T-cell (primary cell): ENCODE measurements at places on chromosomes 1 and 21. TPM values are rescaled to one million over a fixed set of nuclear protein-coding genes. Genes with fewer than 3 reads are reported as not detected.

Gene SIK1
- 382 TPM for total RNA-seq

Gene BATF3
- total RNA-seq: 2.1 TPM

Gene PLA2G2C
- total RNA-seq: not detected

Gene FMOD
- 0.13 TPM for total RNA-seq

Gene LCE1E
- not detected for total RNA-seq

DNA sequence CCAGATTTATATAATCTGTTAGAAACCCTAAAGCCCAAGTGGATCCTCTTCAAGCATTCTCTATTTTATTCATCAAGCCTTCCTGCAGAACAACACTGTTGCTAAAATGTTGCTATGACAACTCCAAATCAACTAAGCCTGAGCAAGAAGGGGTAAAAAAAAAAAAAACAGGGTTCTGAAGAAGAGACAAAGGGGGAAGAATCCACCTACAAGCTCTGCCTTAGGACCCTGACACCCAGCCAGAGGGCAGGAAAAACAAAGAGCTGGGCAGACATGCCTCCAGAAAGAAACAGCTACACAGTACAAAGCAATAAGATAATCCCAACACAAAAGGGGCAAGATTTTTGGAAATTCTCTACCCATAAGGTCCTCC is 1.3 kb downstream of the USF1 start:
- no peaks in the 10 kb centered on the region for H3K27me3 ChIP-seq
- H3K4me3 ChIP-seq: peak overlapping the region; percentile 95
- DNase-seq: peak; percentile 17

- H3K4me3 ChIP-seq: no peak overlapping the region
- no peak for DNase-seq
- H3K36me3 ChIP-seq: no peaks in the 10 kb centered on the region
- H3K27ac ChIP-seq: no peak overlapping the region
- H3K27me3 ChIP-seq: peaks cover 2% of the 10 kb centered on the region
Measured at GRCh38 chr1:64001038-64001437, 202.4 kb upstream of the UBE2U start.

DNA sequence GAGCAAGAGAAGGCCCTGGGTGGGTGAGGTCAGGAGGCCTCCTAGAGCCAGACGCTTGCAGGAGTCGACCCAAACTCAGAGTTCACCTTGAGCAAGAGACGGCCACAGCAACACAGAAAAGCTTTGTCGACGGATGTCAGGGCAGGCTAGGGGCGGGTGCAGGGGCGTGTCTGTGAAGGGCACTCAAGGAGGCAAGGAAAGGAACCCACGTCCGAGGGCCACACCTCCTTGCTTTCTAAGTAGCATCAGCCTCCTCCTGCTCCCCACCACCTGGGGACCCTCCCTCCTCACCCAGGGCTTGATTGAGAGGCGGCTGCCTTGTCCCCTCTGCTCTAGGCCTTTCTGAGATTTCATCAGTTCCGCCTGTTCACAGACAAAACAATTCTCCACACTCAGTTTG is 92.1 kb downstream of the OMA1 start:
- no peak overlapping the region for H3K27ac ChIP-seq
- no peak for DNase-seq
- no peaks in the 10 kb centered on the region for H3K27me3 ChIP-seq
- H3K4me1 ChIP-seq: no peaks in the 10 kb centered on the region
- H3K4me3 ChIP-seq: no peak overlapping the region

GRCh38 chr21:34981791-34982190 is 67.3 kb downstream of the RUNX1 start:
- H3K27ac ChIP-seq: peak overlapping the region; percentile 15
- DNase-seq: no peak
- H3K4me1 ChIP-seq: peaks cover 57% of the 10 kb centered on the region
- H3K27me3 ChIP-seq: no peaks in the 10 kb centered on the region

GRCh38 chr21:34109075-34109474 is 35.7 kb downstream of the MRPS6 start:
- no peaks in the 10 kb centered on the region for H3K4me1 ChIP-seq
- peaks cover 3% of the 10 kb centered on the region for H3K36me3 ChIP-seq
- no peak overlapping the region for H3K4me3 ChIP-seq
- no peak for DNase-seq

DNA sequence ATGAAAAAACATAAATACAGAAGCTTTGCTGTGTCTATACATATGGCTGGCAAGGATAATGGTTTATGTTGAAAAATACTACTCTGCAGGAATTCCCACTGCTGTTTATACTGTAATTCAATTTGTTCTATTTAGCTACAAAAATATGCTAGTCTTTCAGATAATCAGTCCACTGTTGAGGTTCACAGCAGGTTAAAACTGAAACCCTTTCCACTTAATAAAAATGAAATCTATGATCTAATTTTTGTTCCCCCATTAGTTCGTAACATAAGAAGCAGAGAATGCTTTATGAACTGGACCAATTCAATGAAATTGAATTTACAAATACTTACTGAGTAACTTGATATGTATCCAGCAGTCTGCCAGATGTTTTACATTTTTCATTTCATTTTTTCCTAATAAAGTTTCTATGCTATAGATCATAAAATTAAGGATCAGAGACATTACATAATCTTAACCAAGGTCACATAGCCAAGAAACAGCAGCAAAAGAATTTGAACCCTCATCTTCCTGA is 360.1 kb upstream of the BEND5 start:
- H3K27ac ChIP-seq: no peak overlapping the region
- no peaks in the 10 kb centered on the region for H3K27me3 ChIP-seq
- no peak overlapping the region for H3K4me3 ChIP-seq
- H3K4me1 ChIP-seq: no peaks in the 10 kb centered on the region
